ENCODE measurements at places on chromosomes 13 and 19.

DNA sequence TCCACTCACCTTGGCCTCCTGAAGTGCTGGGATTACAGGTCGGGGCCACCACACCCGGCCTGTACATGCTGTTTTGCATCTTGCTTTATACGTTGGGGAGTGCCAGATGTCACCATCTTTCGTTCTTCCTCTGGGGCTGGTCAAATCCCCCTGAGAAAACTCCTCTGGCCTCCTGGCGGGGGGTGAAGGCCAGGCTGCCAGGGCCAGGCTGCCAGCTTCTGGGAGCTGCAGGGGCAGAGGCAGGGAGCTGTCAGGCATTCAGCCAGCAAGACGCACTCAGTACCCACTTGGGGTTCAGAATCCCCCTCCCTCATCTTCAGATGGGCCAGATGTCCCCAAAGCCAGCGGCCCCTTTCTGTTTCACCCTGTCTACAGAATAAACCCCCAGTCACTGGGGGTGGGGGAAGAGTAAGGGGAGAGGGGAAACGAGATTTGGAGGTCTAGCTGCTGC lies 16.1 kb downstream of the ZSWIM9 start:
- H3K27ac ChIP-seq: no peak overlapping the region
- peaks cover 56% of the 10 kb centered on the region for H3K36me3 ChIP-seq
- no peaks in the 10 kb centered on the region for H3K27me3 ChIP-seq
- DNase-seq: no peak

DNA sequence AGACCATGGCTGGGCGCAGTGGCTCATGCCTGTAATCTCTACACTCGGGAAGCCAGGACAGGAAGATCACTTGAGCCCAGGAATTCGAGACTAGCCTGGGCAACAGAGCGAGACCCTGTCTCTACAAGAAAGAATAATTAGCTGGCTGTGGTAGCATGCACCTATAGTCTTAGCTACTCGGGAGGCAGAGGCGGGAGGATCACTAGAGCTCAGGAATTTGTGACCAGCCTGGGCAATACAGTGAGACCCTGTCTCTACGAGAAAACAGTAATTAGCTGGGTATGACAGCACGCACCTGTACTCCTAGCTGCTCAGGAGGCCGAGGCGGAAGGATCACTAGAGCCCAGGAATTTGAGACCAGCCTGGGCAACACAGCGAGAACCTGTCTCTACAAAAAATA lies 7.4 kb downstream of the DNMT1 start:
- no peaks in the 10 kb centered on the region for H3K4me1 ChIP-seq
- peaks cover 6% of the 10 kb centered on the region for H3K36me3 ChIP-seq
- no peak overlapping the region for H3K27ac ChIP-seq
- DNase-seq: no peak

GRCh38 chr19:36196249-36196648 lies 18.2 kb downstream of the ZNF565 start:
- H3K4me1 ChIP-seq: no peaks in the 10 kb centered on the region
- H3K4me3 ChIP-seq: no peak overlapping the region
- H3K36me3 ChIP-seq: no peaks in the 10 kb centered on the region
- DNase-seq: no peak
- H3K27me3 ChIP-seq: no peaks in the 10 kb centered on the region

DNA sequence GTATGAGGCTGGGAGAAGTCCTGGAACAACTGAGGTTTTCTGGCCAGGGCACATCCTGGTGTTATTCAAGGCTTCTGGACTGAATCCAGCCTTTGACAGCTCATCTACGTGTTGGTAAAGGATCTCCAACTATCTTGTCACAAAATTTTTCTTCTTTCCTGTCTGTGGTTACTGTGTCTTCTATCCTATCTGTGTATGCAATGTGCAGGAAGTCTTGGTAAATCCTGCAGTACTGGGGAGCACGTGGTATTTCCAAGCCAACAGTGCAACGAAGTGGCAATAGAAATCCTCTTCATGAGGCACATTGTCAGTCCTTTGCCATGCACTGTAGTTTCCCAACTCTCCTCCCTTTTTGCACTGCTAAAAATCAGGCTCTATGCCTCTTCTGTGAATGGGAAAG lies 86.7 kb downstream of the ZNF100 start:
- no peak overlapping the region for H3K4me3 ChIP-seq
- peaks cover 11% of the 10 kb centered on the region for H3K36me3 ChIP-seq
- H3K27ac ChIP-seq: no peak overlapping the region
- no peak for DNase-seq

DNA sequence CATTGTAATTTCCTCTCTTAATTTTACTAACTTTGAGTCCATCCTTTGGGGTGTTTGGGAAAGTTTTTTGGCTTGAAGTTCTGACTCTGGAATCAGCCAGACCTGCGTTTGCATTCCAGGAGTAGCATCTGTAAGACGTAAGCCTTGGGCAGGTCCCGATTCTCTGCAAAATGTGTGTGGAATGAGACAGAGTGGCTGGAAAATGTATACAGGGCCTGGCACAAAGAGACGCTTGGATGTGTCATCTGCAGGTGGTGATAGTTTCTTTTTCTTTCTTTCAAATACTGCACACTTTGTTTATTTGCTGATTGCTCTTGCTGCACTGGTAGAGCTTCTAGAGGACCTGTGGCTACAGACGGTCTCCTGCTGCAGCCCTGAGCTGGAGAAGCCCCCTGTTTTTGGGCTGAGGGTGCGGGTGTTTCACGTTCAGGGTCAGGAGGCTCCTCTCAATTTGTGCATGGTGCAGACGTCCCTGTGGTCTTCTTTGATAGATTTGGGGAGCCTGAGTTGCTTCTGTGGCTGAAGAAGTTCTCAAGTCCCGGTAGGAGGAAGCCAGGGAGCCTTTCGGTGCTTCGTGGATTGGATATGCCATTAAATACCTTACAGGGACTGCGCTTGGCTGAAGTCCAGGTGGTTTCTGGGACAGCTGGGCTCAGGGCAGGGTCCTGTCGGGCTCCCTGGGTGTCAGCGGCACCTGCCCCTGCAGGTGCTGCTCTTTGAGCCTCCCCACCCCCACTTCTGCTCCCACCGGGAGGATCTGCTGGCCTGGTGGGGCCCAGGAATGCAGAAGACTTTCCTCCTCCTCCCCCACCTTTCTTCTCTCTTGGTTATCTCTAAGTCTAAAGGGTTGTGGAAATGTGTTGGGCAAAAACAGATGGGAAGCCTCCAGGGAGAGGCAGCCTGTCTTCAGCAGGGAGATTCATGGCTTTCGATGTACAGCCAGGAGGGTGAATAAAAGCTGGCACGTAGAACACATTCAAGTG lies 44.0 kb upstream of the GAS6 start:
- no peaks in the 10 kb centered on the region for H3K27me3 ChIP-seq
- H3K4me1 ChIP-seq: no peaks in the 10 kb centered on the region
- no peaks in the 10 kb centered on the region for H3K36me3 ChIP-seq
- no peak for DNase-seq
- H3K27ac ChIP-seq: no peak overlapping the region

Data from H9 (cell line).